ENCODE measurements at places on chromosomes 7 and 10.

GRCh38 chr7:158944950-158945349, 88.6 kb downstream of the DYNC2I1 start:
- no peak for DNase-seq

DNA sequence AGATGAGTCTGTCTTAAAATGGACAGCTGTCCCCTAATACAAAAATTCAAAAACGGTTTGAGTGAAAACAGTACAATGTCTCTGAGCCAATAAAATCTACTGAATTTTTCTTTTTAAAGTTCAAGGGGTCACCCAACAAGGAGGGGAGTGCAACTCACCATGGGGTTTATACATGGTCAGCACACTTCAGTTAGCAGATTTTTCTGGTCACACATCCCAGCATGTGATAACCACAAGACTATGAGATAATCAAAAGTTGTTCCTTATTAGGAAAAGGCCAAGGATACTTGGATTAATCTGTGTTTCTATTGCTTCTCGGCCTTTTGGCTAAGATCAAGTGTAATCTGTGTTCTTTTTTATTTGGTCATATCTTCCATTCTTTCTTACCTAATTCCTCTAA, 31.6 kb downstream of the ABCB5 start:
- DNase-seq, result no peak

DNA sequence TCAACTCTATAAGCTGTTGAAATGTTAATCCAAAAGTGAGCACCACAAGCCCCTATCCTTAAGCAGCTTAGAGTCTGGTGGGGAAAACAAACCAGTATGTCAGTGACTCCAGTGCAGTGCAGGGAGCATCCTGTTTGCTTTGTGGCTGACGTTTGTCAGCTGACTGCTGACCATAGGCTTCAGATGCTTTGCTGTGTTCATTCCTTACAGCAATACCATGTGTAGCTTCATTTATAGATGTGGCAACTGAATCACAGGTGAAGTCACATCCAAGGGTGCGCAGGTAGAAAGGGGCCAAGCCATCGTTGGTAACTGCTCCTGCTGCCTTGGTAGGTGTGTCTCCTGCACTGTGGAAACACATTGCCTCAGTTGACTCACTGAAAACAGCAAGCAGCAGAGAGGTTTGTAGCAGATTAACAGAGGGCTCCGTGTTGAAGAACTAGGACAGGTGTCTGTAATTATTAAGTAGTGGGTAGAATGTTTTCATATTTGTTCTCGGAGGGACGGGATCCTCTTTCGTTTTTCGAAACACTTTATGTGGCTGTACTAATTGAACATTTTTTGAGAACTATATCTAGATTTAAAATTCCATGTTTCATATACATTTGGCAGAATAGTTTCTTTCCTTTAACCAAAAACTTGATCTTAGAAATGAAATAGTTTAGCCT, 2.0 kb downstream of the INSIG1 start:
- no peak for DNase-seq

DNA sequence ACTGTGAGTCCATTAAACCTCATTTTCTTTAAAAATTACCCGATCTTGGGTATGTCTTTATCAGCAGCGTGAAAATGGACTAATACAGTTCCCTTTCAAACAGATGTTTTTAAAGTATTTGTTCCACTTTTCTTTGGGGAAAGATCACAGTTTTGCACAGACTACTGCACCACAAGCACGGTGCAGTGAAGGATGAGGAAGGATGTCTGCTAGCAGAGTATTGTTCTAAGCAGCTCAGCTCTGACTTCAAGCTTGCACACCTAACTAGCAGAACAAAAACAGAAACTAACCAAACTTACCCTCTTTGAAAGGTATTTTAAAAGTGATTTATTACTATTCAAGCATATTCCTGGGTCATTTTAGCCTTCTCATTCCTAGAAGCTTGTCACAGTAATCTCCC, 20.0 kb downstream of the THNSL1 start:
- DNase-seq, result no peak

GRCh38 chr7:155001756-155002410, 1.0 kb downstream of the PAXIP1 start:
- no peak for DNase-seq

- DNase-seq, result no peak
Observed at GRCh38 chr7:66682350-66683093, 53.8 kb downstream of the KCTD7 start.

DNA sequence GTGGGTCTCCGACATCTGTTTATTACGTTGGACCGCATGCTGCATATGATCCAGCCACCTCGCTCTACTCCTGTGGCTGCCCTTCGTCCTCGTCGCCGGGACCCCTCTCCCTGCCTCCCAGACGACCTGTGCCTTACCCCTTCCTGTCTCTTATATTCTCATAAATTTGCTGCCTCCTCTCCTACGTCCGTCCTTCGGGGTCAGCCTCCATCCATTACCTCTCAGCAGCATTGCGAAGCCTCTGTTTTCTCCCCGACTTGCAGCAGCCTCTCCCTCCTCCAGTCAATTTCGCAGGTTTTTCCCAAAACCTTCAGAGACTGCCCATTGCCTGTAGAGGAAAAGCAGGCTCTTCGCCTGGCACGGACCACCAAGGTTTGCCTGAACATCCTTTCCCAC, 39.4 kb upstream of the LEP start:
- DNase-seq, result no peak

DNA sequence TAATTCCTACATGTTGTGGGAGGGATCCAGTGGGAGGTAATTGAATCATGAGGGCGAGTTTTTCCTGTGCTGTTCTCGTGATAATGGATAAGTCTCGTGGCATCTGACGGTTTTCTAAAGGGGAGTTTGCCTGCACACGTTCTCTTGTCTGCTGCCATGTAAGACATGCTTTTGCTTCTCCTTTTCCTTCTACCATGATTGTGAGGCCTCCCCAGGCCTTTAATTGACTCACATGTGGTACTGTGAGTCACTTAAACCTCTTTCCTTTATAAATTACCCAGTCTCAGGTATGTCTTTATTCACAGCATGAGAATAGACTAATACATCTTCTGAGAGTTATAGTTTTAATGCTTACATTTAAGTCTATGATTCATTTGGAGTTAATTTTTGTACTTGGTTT, 22.6 kb upstream of the CPN1 start:
- no peak for DNase-seq

GRCh38 chr10:84217746-84218145, 7.6 kb downstream of the LRIT2 start:
- DNase-seq, result no peak

DNA sequence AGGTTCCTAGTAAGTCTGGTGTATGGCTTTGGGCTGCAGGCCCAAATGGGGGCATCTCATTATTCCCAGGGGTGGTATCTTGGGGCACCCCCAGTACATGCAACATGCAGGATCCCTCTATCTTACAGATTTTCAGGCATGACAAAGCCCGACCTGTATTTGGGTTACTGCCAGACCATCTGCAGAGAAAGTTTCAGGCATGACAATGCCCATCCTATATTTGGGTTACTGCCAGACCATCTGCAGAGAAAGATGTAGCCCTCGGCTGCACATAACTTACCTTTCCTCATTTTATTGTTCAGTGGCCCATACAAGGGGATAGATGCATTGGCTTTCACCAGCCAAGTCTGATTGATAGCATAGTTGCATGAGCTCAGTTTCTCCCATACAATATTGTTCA, 112.2 kb upstream of the RAB18 start:
- no peak for DNase-seq

DNA sequence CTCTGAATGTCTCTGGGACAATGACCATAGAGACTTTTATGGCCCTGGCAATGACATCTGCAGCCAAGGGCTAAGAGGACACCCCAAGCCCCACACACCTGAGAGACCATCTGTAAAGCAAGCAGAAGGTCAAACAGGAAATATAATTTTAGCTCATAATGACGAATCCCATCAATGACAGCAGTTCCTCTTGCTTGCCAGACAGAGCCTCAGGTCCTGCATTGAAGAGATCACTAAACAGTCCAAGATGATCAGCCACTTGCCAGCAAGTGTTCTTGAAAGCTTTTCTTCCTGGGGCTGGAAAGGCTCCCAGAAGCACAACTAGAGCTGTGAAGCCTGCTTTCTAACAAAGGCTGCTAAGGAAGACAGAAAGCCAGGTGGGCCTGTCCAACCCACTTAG, 993.7 kb upstream of the AUTS2 start:
- DNase-seq, result no peak

GRCh38 chr10:71621231-71622153, 98.1 kb downstream of the C10orf105 start:
- no peak for DNase-seq

DNA sequence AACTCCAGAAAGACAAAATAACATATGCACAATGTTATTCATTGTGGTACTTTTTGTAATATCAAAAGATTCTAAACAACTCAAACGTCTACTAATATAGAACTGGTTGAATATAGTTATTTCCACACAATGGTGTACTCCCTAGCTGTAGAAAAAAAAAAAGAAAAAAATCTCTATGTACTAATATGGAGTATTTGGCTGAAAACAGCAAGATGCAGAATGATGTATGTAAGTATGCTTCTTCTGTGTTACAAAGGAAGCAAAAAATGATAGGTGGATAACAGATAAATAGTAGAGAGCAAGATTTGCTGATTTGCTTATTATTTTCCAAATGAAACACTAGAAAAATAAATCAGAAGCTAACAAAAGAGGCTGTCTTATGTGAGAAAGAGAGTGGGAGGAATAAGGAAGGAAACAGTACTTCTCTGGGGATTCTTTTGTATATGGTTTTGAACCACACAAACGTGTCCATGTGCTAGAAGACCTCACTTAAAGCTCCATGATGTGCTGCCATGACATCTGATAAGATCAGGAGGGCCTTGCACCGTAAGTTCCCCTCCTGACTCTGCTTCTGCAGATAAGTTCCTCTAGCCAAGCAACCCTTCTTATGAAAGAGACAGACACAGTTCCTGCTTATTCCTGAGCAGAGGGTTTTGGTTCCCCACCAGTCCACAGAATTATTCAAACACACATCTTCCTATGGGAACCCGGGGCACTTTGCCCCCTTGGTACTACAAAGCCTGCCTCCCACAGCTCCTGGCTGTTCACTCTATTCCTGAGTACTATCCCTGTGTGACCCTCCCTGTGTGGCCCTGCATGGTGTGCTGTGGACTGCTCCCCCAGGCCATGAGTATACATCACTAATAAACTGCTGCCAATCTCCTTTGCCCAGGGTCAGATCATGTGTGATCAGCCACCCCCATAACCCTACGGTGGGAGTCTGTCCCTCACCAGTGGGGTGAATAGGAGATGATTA, 159.1 kb downstream of the CCDC71L start:
- no peak for DNase-seq

GRCh38 chr7:102063690-102064180, 222.9 kb upstream of the SH2B2 start:
- DNase-seq, result peak; percentile 31

- DNase-seq, result no peak
Observed at GRCh38 chr7:22418251-22419046, 61.5 kb upstream of the RAPGEF5 start.

- no peak for DNase-seq
Observed at GRCh38 chr10:91220954-91221675, 652 bp downstream of the PCGF5 start.

- DNase-seq, result no peak
Observed at GRCh38 chr10:120982507-120982906, 131.3 kb downstream of the WDR11 start.

- DNase-seq, result no peak
Observed at GRCh38 chr10:129770286-129770685, 193.8 kb downstream of the EBF3 start.

DNA sequence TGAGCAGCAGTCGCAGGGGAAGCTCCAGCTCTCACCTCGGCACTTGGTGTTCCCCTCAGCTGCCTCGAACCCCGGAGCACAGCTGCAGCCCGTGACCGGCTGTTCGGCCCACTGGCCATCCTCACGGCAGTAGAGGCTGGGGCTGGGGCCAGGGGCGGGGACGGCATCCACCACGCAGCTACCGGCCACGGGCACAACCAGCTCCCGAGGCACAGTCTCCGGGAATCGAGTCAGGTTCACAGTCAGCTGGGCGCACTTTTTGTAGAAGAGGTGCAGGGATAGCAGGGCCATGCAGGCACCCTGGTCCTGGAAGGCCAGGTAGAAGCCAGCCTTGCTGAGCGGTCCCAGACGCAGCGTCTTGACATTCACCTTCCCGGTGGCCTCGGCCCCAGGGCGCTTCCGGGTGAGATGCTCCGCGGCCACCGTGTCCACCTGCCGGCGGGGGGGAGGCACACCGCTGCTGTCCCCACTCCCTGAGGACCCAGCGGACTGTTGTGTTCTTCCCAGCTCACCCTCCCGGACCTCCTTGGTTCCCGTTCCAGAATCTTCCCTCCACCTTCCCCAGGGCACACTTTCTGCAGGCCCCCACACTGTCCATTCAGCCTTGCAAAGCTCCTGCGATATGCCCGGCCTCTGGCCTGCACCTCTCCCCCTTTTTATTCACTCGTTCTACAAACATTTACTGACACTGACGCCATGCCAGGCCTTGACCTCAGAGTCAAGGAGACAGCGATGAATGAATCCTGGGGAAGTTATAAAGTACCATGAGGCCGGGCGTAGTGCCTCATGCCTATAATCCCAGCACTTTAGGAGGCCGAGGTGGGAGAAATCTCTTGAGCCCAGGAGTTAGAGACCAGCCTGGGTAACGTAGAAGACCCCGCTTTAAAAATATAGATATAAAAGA, 4.8 kb downstream of the EPHB4 start:
- no peak for DNase-seq

- no peak for DNase-seq
Observed at GRCh38 chr10:47013507-47014154, 102.4 kb downstream of the PTPN20 start.

- no peak for DNase-seq
Observed at GRCh38 chr10:3666525-3667302, 118.3 kb downstream of the KLF6 start.

DNA sequence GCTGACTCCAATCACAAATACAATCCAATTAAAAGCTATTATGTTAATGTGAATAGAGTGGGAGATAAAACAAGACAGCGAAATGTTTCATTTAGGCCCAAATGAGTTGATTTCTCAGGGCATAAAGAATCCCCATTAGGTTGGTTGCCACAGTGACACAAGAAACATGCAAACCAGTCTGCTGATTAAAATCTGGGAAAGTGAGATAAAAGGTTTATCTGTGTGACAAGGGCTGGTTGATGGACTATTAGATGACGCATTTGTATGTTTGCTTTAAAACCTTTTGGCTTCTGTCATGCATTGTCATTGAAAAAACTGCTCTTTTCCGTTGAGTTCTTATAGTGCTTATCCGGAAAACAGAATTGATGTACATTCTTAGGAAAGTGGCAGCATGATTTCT, 658.2 kb downstream of the GATA3 start:
- no peak for DNase-seq

DNA sequence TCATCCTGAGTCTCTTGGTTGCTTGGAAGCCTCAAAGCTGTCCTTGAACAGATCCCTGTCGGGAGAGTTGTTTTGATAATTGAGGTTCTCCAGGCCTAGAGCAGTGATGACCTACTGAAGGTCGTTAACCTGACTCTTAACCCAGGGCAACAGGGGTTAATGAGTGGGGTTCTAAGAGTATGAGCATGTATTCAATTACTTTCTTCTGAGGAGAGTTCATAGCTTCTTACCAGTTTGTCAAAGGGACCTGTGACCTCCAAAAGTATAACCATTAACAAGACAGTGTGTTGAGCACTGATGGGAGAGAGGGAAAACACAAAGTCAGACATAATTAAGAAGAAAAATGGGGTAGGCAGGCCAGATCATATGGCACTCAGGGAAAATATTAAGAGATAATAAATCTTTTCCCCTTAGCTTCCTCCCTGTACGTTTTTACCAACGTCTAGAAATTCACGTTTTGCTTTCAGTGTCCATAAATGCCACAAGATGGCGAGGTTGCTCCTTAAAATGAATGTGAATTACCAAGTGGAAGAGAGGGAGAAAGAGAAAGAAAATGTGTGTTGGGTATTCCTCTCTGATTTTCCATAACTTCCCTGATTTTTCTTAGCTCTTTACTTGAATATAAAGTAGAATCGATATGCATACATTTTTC, 97.6 kb downstream of the SUGCT start:
- peak; percentile 8 for DNase-seq

All from nephron progenitor cell (in vitro differentiated cells).